ENCODE measurements at places on chromosomes 3 and 15.

- DNase-seq: no peak
These were observed 170.8 kb downstream of the MOBP start for GRCh38 chr3:39638301-39638700.

DNA sequence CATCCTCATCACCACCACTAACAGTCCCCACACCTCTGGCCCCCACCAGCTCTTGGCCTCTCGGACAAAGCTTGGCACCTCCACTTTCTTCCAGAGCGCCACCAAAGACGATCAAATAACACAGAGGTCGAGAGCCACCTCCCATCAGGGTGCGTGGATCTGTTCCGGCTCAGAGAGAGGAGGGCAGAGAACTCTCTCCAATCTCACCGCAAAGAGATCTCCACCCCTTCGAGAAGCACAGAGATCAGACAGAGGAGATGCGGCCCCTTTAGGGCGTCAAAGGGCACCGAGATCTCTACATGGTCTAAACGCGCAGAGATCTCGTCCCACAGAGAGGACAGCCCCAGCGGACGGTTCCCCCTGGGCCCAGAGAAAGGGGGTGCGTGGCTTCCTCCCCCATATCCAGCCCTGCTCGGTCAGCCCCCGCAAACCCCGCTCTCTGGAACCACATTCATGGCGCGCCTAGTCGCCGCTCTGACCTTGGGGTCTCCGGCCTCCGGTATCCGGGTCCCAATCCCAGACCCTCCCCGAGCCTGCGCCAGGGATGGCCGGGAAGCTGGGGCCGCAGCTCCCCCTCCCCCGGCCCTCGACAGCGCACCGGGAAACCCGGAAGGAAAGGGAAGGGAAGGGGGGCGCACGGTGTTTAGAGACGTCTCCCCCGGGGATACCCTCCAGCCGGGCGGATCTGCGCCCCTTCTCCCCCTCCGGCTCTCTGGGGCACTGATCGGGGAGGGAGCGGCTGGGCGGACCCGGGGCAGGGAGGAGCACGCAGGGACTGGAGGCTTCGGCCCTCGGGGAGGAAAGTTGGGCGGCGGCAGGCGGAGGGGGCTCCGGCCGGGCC lies 608 bp downstream of the SCN5A start:
- DNase-seq: no peak

DNA sequence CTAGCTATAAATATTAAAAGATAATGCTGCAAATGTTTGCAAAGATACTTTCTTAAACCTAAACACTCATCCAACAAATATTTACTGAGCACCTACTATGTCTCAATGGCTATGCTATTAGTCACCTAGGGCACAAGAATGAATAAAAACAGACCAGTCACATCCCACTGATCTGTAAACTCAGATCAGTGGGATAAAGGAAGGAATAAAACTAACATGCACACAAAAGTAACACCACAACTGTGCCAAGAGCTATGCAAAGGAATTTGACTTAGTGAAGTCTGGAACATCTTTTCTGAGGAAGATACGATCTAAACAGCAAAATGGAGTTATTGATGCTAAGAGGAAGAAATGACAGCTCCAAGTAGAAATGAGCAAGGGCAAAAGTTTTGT lies 56.6 kb downstream of the CBLB start:
- no peak for DNase-seq

- no peak for DNase-seq
These were observed 47.4 kb upstream of the CGNL1 start for GRCh38 chr15:57328897-57329296.

DNA sequence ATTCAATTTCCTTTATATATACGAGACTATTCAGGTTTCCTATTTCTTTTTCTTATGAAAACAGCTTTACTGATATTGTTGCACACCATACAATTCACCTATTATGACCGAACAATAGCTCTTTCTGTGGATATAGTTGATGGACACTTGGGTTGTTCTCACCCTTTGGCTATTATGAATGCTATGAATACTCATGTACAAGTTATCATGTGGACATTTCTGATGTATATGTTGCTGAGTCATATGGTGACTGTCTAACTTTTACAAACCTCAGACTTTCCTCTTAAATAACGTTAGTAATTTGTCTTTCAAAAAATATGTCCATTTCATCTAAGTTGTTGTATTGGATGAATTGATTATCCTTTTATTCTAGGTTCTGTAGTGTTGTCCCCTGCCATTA lies 15.7 kb upstream of the USF3 start:
- no peak for DNase-seq

DNA sequence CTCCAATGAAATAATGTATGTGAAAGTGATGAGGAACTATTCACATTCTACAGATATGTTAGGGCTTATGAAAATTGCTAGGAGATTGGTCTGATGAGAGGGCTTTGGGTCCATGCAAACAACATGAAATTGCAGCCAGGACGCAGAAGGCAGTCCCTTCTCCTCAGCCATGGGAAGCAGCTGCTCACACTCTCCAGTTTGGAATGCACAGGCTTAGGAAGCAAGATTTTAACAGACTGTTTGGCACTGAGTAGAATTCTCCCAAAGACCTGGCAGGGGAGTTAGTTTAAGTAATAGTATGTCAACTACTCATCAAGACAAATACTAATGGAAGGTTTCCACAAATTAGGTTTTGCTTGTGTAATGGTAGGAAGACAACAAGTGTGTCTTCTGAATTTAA lies 500.7 kb upstream of the ARRDC4 start:
- DNase-seq: no peak

GRCh38 chr3:192449036-192449435 lies 278.3 kb downstream of the FGF12 start:
- DNase-seq: no peak

All from activated T-cell treated with anti-CD3 and anti-CD28 coated beads for 24 hours (primary cell).